ENCODE measurements at places on chromosomes 3 and 15. TPM values are rescaled to one million over a fixed set of nuclear protein-coding genes. Genes with fewer than 3 reads are reported as not detected.

- DNase-seq, result no peak
Measured at GRCh38 chr15:74128785-74129585, 1.4 kb upstream of the ISLR2 start.

- DNase-seq, result no peak
Measured at GRCh38 chr15:79164465-79164864, 73.9 kb upstream of the RASGRF1 start.

- DNase-seq, result no peak
Measured at GRCh38 chr3:11538581-11538980, 105.1 kb downstream of the VGLL4 start.

The ZNF502 gene
- total RNA-seq, result 7.1 TPM

DNA sequence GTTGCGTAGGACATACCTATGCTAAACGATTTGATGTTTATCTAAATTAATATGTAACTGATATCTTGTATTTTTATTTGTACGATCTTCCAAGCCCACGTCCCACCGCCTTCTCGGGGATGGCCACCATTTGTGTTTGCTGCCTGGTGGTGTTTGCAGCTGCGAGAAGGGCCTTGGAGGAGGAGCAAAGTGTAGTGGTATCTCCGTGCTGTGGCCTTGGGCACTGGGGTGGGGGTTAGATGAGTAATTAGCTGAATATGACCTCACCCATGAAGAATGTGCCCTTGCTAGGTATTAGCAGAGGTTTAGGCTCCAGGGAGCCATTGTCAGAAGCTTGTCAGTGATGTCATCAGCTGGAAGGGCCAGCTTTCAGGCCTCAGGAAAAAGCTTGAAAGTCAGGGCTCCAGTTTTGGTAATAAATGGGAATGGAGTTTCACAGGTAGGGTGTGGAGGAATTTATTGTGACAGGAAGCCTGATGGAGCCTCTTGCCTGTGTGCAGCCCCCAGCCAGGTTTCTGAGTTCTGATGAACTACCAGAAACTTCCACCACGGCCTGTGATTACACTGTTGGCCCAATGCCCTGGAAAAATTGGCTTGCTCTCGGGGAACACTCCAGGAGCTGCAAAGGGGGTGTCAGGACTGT is 41.0 kb downstream of the FLNB start:
- DNase-seq, result peak; percentile 56

DNA sequence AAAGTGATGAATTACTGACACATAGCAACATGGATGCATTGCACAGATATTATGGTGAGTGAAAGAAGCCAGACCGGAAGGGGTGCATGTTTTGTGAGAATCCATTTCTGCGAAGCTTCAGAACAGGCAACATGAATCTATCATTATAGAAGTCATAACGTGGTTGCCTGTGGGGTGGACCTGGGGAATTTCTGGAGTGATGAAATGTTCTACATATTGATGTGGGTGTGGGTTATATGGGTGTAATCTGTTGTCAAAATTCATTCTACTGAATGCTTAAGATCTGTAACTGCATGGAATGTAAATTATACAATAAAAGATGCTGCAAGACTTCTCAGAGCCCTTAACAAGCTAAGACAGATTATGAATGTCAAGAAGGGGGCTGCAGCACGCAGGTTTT is 25.2 kb upstream of the TSPAN3 start:
- DNase-seq, result no peak

- DNase-seq, result no peak
Measured at GRCh38 chr15:37932549-37932948, 1.9 kb upstream of the TMCO5A start.

The GREM1 gene
- 6.7 TPM for total RNA-seq

DNA sequence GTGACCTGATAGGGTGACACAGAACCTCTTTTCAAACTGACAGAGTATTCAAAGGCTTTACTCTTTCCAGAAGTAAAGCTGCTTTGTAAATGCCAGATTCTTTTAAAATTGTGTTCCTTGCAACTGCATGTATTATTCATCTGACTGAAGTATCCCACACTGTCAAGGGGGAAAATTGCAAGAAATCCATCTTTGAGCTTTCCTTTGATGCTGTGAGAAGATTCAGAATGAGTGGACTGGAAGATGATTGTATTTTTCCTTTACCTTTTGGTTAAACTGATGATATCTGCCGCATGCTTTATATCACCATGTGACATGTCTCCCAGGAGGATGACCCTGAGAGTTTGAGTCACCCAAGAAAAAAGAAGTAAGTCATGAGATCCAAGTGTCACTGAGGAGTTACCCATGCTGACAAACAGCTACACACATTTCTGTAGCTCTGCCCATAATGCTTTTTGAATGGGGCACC is 250.8 kb upstream of the CBLB start:
- DNase-seq, result no peak

GRCh38 chr3:195766671-195767070 is 45.1 kb downstream of the MUC4 start:
- DNase-seq, result no peak

The MCF2L2 gene
- total RNA-seq, result 2.0 TPM

The SCAANT1 gene
- total RNA-seq, result not detected

The XCR1 gene
- total RNA-seq, result under 0.01 TPM

The RPP25 gene
- 4.0 TPM for total RNA-seq

The SLC22A14 gene
- not detected for total RNA-seq

DNA sequence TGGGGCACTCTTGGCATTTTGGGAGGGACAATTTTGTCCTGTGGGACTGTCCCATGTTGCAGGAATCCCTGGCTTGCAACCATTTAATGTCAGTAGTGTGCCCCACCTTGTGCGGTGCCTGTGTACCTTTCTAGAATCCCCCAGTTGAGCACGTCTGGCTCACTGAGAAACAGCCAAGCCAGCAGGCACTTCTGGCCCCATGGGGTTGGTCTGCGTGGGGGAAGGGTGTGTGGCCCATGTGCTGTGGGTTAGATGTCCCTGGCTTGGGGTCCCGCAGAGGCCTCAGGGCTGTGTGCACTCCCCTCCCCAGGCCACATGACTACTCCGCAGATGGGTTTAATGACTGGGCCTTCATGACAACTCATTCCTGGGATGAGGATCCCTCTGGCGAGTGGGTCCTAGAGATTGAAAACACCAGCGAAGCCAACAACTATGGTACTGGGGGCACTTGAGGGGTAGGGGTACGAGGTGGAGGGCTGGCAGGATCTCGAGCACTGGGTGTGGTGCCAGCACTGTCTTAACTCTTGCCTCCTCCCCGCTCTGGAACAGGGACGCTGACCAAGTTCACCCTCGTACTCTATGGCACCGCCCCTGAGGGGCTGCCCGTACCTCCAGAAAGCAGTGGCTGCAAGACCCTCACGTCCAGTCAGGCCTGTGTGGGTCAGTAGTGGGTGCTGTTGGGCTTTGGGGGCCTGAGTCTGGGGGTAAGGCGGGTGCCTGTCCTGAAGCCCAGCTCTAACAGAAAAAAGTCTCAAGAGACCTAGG is 3.7 kb upstream of the FES start:
- no peak for DNase-seq

DNA sequence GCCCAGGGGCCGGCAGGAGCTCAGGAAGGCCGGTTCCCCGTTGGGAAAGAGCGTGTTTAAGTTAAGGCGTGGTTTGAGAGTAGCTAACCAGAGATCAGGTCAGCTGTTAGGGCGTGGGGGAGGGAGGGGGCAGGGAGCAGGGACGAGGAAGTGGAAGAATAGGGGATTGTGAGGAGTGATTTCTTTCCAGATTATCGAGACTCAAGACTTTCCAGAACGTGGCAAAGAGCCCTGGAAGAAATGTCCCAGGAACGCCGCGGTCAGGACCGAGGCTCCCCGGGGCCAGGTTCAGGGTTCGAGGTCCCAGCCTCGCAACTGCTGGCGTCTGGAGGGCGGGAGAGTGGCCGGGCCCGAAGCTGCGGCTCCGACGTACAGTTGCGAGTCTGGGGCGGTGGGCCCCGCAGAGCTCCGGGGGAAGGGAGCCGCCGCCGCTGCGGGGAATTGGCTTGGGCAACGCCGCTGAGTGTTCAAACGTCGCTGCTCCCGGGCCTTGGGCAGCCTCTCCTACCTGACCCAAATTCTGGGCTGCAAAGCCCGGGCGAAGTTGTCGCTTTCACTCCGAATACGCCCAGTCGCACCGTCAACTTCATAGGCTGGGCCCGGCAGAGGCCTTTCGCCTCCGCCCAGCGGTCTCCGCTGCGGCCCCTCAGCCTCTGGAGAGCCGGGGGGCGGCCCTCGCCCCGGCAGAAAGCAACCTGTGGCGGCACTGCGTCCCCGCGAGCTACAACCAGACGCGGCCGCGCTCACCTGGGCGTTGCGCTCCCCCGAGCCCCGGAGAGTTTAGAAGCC is 9.5 kb downstream of the ISL2 start:
- no peak for DNase-seq

The HGD gene
- total RNA-seq, result 19.6 TPM

The HRG gene
- not detected for total RNA-seq

GRCh38 chr3:62374341-62375218 is 1.2 kb upstream of the FEZF2 start:
- no peak for DNase-seq

DNA sequence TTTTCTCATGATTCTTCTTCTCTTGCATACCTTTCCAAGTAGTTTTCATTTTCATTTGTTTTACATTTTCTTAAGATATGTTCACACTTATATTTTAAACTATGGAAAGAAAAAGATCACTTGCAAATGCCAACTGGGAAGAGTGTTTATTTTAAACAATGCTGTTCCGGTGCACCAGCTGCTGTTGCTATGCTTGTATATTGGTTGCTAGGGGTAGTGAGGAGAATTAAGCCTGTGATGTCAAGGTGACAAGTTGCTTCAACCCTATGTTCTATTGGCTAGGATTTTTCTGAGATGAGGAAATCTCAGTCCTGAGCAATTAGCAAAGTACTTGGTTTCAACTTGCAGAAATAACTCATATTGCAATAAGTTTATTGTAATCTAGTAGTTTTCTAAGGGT is 500.1 kb downstream of the MFSD1 start:
- DNase-seq, result peak; percentile 9

GRCh38 chr15:75733761-75734651 is 21.4 kb upstream of the CSPG4 start:
- DNase-seq, result no peak

The SLC28A2 gene
- not detected for total RNA-seq

The GOLGA8J gene
- not detected for total RNA-seq
